ENCODE measurements at places on chromosomes 16 and 17.

DNA sequence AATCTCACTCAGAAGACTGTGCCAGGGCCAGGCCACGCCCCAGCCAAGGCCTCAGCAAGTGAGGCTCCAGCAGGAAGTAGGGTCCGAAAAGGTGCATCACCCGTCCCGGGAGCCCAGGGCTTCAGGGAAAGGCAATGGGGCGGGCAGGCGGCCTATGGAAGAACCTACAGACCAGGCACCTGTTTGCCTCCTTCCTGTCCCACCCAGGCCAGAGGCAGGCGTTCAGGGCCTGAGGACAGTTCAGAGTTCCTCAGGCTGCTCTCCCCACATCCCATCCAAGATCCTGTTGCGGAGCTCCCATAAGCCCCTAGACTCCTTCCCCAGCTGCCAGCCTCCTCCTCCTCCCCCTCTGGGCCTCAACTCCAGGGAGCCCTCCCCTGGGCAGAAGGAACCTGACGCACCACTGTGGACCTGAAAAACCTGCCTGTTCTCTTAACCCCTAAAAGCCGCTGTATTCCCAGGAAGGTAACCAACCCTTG is 2.3 kb downstream of the CLUH start:
- DNase-seq: no peak

DNA sequence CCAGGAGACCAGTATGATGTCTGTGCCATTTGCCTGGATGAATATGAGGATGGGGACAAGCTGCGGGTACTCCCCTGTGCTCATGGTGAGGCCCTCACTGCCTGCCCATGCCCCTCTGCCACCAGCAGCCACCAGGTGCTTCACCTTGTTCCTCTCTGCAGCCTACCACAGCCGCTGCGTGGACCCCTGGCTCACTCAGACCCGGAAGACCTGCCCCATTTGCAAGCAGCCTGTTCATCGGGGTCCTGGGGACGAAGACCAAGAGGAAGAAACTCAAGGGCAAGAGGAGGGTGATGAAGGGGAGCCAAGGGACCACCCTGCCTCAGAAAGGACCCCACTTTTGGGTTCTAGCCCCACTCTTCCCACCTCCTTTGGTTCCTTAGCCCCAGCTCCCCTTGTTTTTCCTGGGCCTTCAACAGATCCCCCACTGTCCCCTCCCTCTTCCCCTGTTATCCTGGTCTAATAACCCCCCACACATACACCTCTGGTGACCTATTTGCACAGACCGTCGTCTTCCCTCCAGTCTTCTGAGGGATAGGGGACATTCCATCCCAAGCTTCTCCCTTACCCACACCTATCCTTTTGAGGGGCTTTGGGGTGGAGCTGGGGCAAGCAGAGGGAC is 3.7 kb downstream of the PFN1 start:
- no peak for DNase-seq

DNA sequence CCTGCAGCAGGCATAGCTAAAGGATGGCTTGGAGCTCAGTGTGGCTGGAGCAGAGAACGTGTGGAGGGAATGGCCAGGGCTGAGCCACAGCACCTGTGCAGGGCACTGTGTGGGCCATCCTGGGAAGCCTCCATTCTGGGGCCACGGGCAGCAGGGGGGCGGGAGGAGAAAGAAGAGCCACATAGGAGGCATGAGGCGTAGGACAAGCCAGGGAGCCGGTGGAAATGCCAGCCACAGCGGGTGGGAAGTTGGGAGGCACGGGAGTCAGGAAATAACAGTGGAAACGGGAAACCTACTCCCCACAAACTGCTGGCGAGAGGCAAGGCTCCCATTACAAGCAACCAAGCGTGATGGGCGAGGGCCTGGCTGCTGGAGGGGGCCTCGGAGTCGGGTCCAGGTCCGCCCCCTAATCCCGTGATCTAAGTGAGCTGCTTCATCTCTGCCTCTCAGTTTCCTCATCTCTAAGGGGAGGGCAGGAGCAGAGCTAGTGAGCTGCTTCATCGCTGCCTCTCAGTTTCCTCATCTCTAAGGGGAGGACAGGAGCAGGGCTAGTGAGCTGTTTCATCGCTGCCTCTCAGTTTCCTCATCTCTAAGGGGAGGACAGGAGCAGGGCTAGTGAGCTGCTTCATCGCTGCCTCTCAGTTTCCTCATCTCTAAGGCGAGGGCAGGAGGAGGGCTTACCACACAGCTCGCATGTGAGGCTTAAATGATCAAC is 104.9 kb downstream of the ADCY9 start:
- no peak for DNase-seq

- DNase-seq: no peak
Measured at GRCh38 chr17:79513820-79514535, 96.9 kb downstream of the RBFOX3 start.

DNA sequence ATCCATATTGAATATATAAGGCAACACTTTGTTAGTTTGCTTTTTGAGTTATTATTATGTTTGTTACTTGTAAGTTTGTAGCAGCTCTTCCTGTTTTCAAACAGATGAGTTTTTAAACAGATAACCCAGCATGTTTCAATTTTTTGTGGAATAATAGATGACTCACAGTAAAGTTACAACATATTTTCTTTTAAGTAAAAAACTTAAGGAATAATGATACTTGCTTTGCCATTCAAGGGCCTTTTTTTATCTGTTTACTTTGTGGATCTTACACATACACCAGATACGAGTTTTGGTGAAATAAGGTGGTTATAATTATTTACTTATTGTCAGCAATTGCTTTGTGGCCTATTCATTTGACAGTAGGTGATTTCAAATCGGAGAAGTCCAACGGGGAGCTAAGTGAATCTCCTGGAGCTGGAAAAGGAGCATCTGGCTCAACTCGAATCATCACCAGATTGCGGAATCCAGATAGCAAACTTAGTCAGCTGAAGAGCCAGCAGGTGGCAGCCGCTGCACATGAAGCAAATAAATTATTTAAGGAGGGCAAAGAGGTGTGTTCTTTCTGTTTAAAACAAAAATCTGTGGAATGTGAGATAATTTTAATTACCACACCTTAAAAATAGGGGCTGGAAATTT is 66.3 kb downstream of the BPTF start:
- no peak for DNase-seq

DNA sequence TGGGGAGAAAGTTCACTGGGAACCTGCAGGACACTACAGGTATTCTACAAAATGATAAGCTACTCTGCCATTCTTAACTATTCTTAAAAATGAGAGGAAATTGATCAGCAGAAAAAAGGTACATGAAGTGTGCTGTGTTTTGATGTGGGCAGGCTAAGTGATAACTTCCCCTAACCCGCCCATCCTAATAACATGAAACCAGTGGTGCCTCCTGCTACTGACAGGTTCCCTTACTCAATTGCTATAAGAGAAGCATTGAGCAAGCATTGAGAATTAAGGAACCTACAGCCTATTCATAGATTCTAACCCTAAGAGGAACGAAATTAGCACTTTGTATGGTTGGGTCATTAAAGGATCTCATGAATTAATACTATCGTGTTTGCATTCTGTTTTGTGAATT is 18.9 kb downstream of the XYLT1 start:
- no peak for DNase-seq

GRCh38 chr16:27620541-27620940 is 70.6 kb downstream of the KATNIP start:
- DNase-seq: no peak
